ENCODE measurements at places on chromosomes 3 and 15.

DNA sequence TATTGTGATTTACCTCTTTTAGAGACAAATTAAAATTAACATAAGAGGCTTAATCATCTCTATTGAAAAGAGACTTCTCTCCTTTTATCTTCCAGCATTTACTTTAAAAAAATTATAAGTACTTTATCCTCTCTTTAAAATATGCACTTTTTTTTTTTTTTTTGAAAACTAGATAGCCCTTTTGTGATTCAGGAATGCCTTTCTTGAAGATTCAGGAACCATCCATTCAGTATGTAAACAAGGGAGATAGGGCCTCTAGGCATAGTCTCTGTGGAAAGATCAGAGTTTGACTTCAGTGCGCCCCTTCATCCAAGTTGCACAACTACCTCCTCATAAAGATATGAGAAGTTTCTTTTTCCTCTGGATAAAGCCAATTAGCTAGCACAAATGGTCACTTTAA is 1163.7 kb downstream of the SI start:
- DNase-seq, result no peak

DNA sequence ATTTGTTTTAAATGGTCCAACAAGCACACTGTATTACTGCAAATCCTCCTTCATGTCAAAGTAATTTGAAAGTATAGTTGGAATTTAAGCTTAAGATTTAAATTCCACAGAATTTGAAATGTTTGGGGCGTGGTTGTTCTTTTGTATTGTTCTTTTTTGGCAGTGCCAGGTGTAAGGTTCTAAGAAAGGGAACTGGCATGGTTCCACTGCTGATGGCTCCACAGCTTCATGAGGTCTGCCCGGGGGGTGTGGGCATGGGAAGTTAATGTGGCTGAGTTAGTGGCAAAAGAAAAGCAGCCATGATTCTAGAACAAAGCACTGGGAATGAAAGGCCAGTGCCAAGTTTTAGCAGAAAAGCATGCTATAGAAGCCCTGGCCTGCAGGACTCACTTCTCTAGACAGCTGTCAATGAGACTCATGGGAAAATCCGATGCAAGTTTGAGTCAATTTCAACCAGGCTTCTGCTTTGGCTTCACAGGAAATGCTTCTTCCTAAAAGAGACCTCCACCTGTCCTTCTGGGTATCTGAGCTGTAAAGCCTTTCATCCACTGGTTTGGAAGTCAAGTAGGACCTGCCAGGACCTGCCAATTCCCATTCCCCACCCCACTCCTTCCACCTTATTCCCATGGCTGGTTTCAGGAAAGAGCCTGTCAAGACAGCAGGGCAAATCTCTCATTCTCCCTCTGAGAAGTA is 18.9 kb downstream of the CDCP1 start:
- DNase-seq, result no peak

DNA sequence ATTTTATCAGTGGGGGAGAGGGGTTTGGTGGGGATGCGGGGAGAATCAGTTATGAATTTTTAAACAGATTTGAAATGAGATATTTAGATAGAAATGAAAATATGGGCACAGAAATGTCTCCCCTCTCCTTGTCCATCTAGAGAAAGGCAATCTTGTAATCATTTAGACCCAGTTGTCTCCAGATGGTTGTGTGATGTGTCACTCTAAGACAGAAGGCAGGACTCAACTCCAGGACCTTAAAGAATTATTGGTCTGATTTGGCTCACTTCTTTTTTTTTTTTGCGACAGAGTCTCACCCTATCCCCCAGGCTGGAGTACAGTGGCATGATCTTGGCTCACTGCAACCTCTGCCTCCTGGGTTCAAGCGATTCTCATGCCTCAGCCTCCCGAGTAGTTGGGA is 77.2 kb downstream of the EOMES start:
- DNase-seq, result no peak

GRCh38 chr3:93910097-93910496 is 63.6 kb downstream of the PROS1 start:
- DNase-seq, result no peak

GRCh38 chr3:109926376-109926775 is 589.0 kb upstream of the DPPA4 start:
- no peak for DNase-seq

GRCh38 chr3:8627201-8627940 is 17.2 kb downstream of the SSUH2 start:
- no peak for DNase-seq

DNA sequence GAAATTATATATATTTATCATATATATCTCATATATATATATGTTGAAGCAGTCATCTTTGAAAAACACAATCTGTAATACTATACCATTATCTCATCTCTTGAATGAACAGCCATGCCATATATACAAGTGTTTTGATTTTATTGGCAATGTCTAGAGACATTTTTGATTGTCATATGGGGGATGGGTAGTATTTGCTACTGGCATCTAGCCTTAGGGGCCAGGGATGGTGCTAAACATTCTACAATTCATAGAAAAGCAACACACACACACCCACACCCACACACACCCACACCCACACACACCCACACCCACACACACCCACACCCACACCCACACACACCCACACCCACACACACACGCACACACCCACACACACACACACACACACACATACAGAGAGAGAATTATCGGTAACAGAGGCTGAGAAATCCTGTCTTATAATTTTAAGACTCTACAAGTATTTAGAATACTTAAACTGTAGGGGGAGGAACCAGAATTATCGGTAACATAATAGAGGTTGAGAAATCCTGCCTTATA is 11.1 kb upstream of the PIK3R4 start:
- no peak for DNase-seq

- DNase-seq, result no peak
Measured at GRCh38 chr3:46214751-46215352, 6.7 kb upstream of the CCR1 start.

GRCh38 chr3:52774901-52775864 is 2.2 kb upstream of the ITIH1 start:
- DNase-seq, result peak; percentile 39

DNA sequence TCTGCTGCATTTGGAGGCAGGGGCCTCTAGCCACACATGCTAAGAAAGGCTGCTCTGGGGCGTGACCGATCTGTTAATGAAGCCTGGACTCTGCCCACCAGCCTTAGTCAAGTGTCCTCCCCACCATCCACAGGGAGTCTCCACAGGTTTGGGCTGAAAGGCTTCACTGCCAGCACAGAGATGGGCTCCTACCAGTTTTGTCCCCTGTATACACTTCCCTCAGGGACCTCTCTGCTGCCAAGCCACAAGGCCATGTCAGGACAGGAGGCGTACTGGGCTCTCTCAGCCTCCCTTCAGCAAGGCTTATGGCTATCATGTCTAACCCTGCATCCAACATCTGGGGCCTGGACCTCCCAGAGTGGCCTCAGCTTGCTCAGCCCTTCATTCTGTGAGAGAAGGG is 23.5 kb downstream of the KIF9 start:
- DNase-seq, result no peak

DNA sequence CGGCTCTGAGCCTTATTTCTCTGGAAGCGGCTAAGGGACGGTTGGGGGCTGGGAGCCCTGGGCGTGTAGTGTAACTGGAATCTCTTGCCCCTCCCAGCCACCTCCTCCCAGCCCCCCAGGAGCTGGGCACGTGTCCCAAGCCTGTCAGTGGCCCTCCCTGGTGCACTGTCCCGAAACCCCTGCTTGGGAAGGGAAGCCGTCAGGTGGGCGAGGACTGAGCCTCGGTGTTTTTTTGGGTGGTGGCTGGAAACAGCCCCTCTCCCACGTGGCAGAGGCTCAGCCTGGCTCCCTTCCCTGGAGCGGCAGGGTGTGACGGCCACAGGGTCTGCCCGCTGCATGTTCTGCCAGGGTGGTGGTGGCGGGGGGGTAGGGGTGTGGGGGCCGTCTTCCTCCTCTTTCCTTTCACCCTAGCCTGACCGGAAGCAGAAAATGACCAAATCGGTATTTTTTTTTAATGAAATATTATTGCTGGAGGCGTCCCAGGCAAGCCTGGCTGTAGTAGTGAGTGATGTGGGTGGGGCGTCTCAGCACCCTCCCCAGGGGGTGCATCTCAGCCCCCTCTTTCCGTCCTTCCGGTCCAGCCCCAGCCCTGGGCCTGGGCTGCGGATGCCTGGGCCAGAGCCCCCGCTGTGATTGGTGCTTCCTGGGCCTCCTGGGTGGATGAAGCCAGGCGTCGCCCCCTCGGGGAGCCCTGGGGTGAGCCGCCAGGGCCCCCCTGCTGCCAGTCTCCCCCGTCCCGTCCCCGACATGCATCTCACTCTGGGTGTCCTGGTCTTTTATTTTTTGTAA is 58.8 kb upstream of the GOLGA8A start:
- no peak for DNase-seq

- no peak for DNase-seq
Measured at GRCh38 chr3:87900061-87900460, 158.7 kb downstream of the CGGBP1 start.

DNA sequence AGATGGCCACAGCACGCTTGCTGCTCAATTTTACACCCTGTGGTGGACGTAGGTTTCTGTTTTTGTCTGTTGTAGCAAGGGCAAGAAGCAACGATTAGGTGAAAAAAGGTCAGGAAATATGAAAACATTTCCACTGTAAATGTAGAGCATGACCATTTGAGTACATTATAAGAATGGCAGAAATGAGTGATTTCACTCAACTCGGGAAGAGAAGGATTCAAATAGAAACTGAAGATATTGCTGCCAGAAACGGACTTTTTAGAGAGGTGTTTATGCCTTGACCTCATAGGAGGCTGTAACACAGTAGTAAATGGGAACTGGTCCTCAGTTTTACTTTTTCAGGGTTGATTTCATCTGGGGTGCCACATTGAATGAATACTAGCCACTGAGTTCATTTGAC is 33.1 kb upstream of the GASK1A start:
- no peak for DNase-seq

- DNase-seq, result no peak
Measured at GRCh38 chr15:97383516-97383915, 577.0 kb upstream of the ARRDC4 start.

DNA sequence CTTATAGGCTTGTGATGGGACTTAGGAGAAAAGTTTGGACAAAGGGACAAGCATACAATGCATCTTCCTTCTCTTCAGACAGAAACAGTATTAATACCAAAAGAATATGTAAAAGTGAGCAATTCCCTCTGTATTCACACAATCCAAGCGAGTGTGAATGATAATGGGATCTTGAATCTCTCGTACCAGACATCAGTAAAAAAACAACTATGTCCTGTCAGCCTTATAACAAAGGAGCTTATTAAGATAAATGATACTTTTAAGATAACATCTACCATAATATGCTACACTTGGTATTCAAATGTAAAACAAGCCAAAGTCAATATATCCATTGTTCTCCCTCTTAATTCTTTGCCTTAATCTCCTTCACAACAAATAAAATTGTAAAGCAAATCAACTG is 288.6 kb upstream of the CNTN6 start:
- DNase-seq, result no peak

- no peak for DNase-seq
Measured at GRCh38 chr15:73923488-73924164, 2.6 kb upstream of the LOXL1 start.

DNA sequence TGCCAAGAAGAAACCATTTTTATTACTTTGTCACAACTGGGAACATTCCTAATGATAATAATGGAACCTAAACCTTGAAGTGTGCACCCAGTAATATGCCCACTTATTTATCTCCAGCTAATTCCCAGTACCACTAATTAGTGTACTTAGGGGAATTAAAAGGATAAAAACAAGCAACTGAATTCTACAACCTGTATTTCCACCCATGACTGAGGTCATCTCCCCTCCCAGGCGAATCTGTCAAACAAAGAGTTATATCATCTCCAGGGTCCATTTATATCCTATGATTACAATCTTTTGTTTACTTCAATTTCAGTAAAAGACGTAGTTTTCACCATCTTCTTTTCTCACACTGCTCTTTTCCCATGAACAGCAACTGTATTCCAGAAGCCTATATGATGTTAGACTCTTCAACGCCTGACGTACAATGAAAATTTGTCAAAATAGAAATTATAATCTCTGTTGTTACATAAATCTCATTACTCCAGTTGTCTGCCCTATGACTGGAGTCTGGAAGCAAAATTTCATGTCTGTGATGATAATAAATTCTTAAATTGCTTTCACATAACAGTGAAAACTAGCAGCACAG is 177.6 kb downstream of the GOLIM4 start:
- DNase-seq, result no peak

DNA sequence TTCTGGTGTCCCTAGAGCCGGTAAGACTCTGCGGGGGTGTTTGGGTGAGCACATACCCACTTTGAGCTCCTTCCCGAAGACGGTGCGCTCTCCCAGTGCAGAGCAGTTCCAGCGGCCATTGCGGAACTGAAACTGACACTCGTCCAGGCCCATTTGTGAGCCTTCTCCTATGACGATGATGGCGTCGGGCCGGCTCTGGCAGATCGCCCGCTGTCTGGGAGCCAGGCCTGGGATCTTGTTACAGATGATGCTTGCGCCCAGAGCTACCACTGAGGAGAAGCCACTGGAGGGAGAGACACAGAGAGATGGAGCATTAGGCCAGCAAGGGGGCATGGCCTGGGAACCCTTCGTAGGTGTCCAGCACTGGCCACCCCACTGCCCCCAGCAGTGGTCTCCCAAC is 5.0 kb downstream of the WNT7A start:
- DNase-seq, result no peak

DNA sequence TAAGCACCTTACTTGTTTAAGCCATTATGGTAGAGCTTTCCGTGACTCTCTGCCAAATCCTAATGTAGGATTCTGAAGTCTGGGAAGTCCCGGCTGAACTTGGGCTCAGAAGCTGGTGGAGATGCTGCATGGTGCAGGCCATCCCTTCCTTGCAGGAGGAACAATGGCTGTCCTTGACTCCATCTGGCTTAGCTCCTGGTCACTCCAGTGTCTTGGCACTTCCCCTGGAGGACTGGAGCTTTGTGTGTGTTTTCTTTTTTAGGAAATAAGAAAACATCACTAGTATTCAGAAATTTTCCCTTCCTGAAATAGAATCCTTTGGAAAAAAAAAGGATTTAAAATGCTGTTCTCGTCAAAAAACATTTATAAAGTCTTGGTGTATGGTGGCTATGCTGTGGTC is 209.3 kb upstream of the ROPN1 start:
- no peak for DNase-seq

DNA sequence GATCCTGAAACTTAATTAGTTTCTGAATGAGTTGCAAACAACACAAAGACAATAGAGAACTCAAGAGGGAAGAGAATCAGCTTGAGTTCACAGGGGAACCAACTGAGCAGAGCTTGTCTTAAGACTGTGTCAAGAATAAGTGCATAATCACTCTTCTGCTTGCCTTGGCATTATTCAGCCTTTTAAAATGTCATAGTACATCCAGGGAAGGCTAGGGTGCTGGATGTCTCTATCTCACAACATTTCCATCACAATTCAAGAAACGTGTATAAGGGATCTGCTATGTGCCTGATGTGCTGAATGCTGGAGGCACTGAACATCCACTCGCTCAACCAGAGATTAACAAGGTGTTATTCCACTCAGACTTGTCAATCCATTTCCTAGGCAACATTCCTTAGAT is 122.6 kb downstream of the CPNE4 start:
- no peak for DNase-seq

DNA sequence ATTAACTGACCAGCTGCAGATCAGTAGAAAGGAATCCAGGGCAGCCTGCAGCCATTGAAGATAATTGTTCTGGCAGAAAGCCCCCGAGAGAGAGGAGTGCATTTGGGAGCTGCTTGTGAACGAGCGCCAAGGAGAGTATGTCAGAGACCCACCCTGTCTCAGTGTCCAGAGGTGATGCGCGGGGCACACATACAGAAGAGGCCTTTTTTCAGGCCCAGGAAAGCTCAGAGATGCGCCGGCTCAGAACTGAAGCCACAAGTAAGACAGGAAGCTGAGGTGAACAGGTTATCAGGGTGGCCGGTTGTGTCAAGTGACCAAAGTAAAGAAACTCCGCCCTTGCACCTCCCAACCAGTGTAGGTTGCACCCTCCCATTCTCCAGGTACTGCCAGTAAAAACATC is 59.8 kb upstream of the HEG1 start:
- no peak for DNase-seq

- no peak for DNase-seq
Measured at GRCh38 chr3:141228395-141228794, 3.2 kb upstream of the PXYLP1 start.

Measured in transverse colon (tissue), 4 donors.